ENCODE measurements at places on chromosomes 3 and 15. TPM values are rescaled to one million over a fixed set of nuclear protein-coding genes. Genes with fewer than 3 reads are reported as not detected.

SNRK gene
- total RNA-seq = 23.9 TPM

IGF2BP2 gene
- 115 TPM for total RNA-seq

HCN4 gene
- total RNA-seq = not detected

ZNF662 gene
- not detected for total RNA-seq

PSTPIP1 gene
- 0.53 TPM for total RNA-seq

PLA1A gene
- not detected for total RNA-seq

FEZF2 gene
- total RNA-seq = not detected

SPSB4 gene
- 0.64 TPM for total RNA-seq

FBXL22 gene
- 0.34 TPM for total RNA-seq

HRH1 gene
- 5.1 TPM for total RNA-seq

B3GNT5 gene
- total RNA-seq = 3.1 TPM

MYO9A gene
- 12.0 TPM for total RNA-seq

GPR15 gene
- not detected for total RNA-seq

SERPINI2 gene
- total RNA-seq = not detected

OSBPL10 gene
- 43.0 TPM for total RNA-seq

SCG5 gene
- 13.6 TPM for total RNA-seq

FBXW12 gene
- total RNA-seq = not detected

All from A375 (cell line).